ENCODE measurements at places on chromosomes 2 and 18.
A peak's percentile ranks its signal among the peaks of the same experiment; 100 is the strongest.

DNA sequence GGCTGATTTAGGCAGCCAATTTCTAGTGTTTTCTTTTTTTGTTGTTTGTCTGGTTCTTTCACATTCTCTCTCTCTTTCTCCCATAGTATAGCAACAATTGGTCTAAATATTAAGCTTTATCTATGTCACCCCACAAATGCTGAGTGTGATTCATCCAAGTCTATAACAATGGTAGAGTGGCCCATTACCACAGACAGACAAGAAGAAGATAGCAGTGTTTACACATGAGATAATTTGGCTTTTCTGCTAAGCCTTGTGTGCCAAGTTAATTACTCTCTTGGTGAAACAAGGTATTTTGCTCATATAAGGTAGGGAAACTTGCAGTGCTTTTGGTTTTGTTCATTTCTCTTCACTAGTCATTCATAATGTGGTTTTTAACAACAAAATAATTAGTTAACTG is 166.5 kb downstream of the SLC8A1 start:
- no peak for DNase-seq

- no peak for DNase-seq
These were observed 407.6 kb downstream of the TGIF1 start for GRCh38 chr18:3857544-3857943.

DNA sequence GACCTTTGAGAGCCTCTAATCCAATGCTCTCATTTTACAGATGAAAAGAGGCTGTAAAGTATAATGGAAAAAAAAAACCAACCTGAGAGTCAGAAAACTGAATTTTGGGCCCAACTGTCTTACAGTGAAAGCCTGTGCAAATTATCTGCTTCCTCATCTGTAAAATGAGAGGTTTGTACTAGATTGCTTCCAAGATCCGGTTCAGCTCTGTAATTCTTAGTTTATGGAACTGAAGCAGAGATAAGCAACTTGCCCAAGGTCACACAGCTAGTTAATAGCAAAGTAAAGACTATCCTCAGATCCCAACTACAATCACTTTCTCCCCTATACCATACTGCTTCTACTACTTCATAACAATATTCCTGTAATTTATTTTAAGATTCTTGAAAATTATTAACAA is 6.3 kb downstream of the TLK1 start:
- no peak for DNase-seq

GRCh38 chr18:58128381-58129374 is 84.7 kb downstream of the NEDD4L start:
- DNase-seq = no peak

GRCh38 chr2:174903264-174903556 is 102.0 kb downstream of the CHN1 start:
- DNase-seq = no peak

GRCh38 chr2:48856144-48856543 is 100.6 kb upstream of the LHCGR start:
- no peak for DNase-seq

GRCh38 chr2:2000018-2000723 is 255.9 kb upstream of the PXDN start:
- no peak for DNase-seq

GRCh38 chr2:218745160-218745558 is 34.5 kb downstream of the TTLL4 start:
- peak; percentile 61 for DNase-seq

DNA sequence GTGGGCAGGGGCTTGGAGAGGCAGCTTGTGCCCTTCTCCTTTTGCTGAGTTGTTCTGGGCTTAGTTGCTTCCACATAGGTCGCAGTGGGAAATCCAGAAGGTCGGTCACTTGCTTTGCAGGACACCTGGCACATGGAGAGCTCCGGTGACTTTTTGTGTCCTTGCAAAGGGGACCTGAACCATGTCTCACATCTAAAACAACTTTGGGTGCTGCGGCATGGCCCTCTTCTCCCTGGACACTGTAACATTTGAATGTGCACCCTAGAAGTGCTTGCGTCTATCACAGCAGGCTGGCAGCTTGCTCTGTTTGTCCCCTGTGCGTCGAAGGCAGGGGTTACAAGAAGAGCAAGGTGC is 189.9 kb upstream of the TWIST2 start:
- DNase-seq = no peak

GRCh38 chr18:48711651-48712486 is 173.0 kb downstream of the CTIF start:
- peak; percentile 11 for DNase-seq

GRCh38 chr2:69269330-69269729 is 117.7 kb downstream of the GFPT1 start:
- no peak for DNase-seq

- no peak for DNase-seq
These were observed 1064.1 kb upstream of the CNTNAP5 start for GRCh38 chr2:122960759-122961641.

- no peak for DNase-seq
These were observed at the start of gene HOXD9 for GRCh38 chr2:176122683-176123410. Gene HOXD9 (plus strand): TSS chr2:176122719. CDS start chr2:176122769, 50 bp downstream.

- DNase-seq = no peak
These were observed 198.7 kb downstream of the MCFD2 start for GRCh38 chr2:46716927-46717326.

- no peak for DNase-seq
These were observed 2.0 kb upstream of the ATRAID start for GRCh38 chr2:27209621-27210401.
